Hematopoietic multipotent progenitor cell treated with erythropoietin and hydrocortisone succinate and interleukin-3 and kit ligand, for 6 days (in vitro differentiated cells): ENCODE measurements at places on chromosomes 7 and 10.

DNA sequence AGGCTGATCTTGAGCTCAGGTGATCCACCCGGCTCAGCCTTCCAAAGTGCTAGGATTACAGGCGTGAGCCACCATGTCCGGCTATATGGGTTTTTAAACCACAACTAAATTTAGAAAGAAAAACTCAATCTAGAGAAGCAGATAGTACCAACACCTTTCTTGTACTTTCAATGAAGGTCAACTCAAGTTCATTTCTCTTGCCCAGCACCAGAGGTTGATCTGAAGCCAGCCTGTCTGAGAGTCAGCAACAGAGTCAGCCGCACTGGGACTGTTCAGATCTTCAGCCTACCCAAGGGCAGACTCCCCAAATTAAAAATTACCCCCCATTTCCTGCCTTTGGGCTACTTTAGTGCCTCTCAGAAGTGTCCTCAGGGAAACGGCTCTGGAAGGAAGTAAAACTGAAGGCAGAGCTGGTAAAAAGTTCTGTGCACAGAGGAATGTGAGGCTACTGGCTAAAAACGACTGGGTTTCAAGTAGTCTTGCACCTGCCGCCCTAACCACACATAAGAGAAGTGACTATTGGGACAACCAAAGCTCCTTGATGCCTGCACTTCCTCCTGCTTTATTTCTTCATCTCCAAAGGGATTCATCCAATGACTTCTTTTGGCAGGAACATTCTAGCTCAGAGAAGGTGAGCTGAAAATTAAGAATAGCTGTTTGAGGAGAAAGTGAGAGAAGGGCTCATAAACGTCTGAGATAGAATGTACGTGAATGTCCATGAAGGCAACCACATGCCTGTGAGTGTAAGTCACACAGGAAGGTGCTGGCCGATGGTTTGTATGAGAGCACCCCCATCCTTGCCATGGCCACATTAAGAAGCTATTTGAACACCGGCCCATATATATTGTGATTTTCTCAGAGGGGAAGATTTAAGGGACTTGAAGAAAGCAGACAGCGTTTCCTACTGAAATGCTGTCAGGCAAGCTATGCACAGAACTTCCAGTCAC is 142.4 kb upstream of the PRR15 start:
- no peak for DNase-seq

- DNase-seq, result no peak
Measured at GRCh38 chr10:119251315-119251708, 43.9 kb downstream of the GRK5 start.

DNA sequence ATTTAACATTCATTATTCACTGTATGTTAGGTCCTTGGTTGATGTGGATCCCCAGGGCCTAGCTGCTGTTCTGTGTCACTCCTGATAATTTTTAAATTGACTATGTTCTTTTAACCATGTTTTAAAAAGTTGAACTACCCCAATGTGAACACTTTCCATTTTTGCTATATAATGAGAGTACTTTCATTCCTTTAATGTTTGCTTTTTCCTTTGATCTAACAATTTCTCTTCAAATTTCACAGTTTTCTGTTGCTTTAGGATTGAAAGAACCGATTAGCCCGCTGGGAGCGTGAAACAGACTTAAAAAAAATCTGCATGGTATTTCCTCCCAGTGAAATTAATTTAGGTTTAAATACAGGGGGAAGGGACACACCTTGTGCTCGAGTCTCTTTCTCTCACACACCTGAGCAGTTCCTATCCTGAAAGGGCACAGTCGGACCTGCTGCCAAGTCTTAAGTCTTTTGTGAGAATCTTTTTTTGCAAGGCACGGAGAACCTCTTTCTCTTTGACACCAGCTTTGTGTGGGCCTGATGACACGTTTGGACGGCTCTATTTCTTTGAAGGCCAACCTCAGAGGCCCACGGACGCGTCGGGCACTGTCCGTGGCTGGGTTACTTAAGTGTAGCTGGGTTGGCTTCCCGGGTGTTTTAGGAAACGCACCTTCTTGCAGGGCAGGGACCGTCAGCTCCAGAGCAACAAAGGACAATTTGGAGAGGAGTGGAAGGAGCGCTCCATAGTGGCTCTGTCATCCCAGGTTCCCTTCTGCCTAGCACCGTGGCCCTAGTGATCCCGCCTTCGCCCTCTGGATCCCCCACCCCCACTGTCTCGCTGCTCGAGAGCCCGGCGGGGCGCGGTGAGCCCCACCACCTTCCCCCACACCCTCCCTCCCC is 1.0 kb upstream of the CHN2 start:
- DNase-seq, result no peak

DNA sequence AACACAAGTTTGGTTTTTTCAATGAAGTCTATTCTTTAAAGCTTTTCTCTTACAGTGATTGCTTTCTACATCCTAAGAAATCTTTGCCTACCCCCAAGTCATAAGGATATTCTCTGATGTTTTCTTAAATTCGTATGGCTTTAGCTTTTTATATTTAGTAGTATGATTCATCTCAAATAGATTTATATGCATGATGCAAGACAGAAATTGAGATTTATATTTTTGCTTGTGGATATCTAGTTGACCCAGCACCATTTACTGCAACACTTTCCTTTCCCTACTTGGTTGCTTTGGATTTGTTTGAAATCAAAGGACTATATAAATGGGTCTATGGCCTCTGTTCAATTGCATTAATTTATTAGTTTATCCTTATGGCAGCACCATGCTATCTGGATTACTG is 113.9 kb downstream of the ZNF438 start:
- DNase-seq, result no peak

GRCh38 chr7:107691716-107692115 is 31.1 kb downstream of the SLC26A4 start:
- DNase-seq, result no peak

DNA sequence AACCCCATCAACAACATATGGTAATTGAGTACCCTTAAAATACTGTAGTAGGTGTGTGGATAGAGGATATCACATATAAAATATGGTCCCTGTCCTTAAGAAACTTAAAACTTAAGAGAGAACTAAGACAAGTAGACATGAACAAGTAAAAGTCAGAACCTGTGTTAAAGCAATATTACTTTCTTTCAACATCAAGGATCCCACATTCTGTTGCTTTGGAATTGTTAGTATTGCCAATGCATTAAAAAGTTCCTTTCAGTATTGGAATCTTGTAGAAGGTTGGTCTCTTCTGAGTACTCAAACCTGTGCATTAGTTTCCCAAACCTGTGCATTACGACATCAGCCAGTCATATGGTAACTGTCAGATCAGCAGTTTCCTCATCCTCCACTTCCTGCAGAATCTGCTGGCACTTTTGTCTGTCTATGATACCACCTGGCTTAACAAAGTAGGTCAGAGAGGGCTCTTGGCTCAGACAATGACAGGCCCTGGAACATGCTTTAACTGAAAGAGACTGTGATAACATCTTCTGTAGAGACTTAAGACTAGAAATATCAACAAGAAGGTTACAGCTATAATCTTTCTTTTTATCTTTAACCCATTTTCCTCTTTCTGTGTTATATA is 56.5 kb downstream of the CCDC71L start:
- DNase-seq, result peak; percentile 29

GRCh38 chr7:151243408-151244195 is 4.9 kb downstream of the SMARCD3 start:
- peak; percentile 80 for DNase-seq

DNA sequence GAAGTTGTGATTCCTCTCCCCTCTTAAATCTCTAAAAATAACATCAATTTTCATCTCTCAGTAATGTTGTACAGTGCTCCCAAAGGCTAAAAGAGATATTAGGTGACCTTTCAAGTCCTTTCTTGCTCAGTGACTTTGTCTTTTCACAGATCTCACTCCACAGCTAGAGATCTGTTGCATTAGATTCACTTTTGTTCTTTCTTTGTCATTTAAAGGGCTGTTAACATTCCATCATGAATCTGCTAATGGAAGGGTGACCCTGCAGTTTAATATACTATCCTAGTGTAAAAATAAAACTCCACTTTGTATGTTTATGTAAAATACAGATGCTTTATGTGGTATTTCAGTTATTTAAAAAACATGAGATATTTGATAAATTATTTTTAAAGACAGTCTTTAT is 30.5 kb downstream of the GNAI1 start:
- no peak for DNase-seq

GRCh38 chr10:87511526-87511925 is 6.8 kb downstream of the MINPP1 start:
- DNase-seq, result no peak

GRCh38 chr7:94394437-94395140 is at the start of gene COL1A2:
COL1A2 (plus strand) TSS chr7:94394895; CDS start chr7:94395032, 137 bp downstream.
- DNase-seq, result no peak

GRCh38 chr10:61140765-61141392 is 196.9 kb upstream of the RHOBTB1 start:
- peak; percentile 76 for DNase-seq

DNA sequence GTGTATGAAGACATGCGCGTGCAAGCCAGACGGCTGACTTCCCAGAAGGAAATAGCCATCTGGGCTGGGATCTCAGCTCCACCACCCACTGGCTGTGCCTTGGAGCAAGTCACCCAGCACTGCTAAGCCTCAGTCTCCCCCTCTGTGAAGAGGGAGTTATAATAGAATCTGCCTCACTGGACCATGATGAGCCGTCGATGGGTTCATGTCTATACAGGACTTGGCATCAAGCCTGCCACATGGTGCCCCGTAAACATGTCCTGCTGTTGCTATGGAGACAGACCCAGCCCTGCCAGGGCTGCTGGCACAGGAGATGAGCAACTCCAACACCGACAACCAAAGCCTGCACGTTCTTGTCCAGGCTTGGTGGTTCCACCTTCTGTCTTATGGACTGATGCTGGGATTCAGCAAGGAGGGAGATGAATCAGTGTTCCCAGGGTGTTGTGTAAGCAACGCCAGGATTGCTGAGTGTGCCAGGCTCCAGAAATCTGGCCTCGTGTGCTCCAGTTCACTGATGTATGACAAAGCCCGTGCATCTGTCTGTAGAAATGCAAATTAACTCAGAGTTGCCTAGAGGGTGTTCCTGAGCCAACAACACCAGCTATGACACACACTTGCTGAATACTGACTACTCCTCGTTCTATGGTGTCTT is 5.6 kb downstream of the GPR15LG start:
- DNase-seq, result no peak

GRCh38 chr7:127438836-127439235 is 46.3 kb upstream of the ZNF800 start:
- no peak for DNase-seq

- DNase-seq, result no peak
Measured at GRCh38 chr10:71821909-71822763, 28.9 kb downstream of the PSAP start.
